ENCODE measurements at places on chromosomes 16 and 17.

GRCh38 chr16:86485746-86486145 is 24.6 kb upstream of the FOXF1 start:
- DNase-seq: no peak

- DNase-seq: no peak
Measured at GRCh38 chr17:9479964-9480363, 95.7 kb downstream of the STX8 start.

GRCh38 chr17:55726440-55726839 is 3.8 kb upstream of the TMEM100 start:
- no peak for DNase-seq

- no peak for DNase-seq
Measured at GRCh38 chr17:60006160-60006559, 41.6 kb upstream of the RNFT1 start.

- peak; percentile 80 for DNase-seq
Measured at GRCh38 chr16:67246756-67247191, 507 bp downstream of the FHOD1 start.

GRCh38 chr16:14454391-14454790 is 175.7 kb downstream of the PARN start:
- no peak for DNase-seq

- DNase-seq: no peak
Measured at GRCh38 chr17:27486741-27487140, 30.5 kb downstream of the KSR1 start.

GRCh38 chr16:4692460-4693295 is 684 bp upstream of the NUDT16L1 start:
- no peak for DNase-seq

- no peak for DNase-seq
Measured at GRCh38 chr17:6072157-6072556, 2.0 kb downstream of the WSCD1 start.

GRCh38 chr16:11735787-11736186 is 6.9 kb downstream of the TXNDC11 start:
- DNase-seq: no peak

DNA sequence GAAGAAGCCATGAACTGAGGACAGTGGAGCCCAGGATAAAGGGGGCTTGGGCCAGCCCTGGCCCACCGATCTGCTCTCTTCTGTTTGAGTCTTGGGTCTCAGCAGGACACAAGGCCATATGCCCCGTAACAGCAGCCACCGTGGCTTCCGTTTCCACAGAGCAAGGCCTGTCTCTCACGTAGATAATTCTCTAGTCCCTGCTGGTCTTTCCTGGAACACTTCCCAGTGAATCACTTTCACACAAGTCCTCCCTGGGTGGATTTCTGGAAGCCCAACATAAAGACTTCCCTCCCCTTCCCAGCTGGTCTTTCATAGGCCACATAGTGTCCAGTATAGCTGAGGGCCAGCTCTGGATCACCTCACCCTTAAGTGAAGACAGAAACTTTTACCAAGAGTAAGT is 19.9 kb upstream of the C16orf78 start:
- no peak for DNase-seq

DNA sequence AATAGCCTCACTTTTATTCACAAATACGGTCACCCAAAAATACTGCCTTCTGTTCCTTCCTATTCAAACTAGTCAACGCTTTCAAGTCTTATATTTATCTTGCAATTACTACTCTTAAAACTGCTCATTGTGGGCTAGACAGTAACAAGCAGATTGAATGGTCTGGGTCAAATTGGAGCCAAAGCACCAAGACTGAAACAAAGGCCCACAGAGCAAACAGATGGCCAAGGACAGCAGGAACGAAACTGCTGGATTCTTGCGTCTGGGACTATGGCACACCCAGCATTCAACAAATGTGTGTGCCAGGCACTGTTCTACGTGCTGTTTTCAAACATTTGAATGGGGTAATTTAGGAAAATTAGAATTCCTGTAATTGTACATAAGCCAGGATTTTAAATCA is 250.1 kb upstream of the PSMD7 start:
- DNase-seq: no peak

DNA sequence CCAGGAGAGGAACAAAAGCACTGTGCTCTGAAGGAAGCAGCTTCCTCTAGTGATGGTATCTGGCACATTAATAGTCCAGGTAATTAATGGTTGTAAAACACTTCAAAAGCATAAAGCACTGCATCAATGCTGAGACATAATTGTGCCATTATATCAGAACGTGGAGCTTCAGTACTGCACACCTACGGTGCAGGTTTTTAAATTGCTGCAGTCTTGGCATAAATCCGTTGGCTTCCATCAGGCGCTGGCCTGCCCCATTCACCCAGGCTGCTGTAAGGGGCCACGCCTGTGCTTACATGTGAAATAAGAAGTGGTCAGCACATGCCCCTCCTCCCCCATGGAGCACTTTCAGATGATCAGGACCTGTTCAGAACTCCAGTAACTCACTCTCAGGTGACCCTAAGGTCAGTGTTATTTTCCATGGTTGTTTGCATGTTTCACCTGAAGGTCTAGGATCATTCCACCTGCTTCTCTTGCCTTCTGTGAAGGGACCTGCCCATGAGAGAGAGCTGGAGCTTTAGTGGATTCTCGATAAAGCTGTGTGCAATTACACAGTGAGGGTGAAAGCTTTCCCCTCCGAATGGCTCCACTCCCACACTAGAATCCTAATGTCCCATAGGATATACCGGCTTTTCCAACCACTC is 345.3 kb downstream of the CA10 start:
- no peak for DNase-seq

DNA sequence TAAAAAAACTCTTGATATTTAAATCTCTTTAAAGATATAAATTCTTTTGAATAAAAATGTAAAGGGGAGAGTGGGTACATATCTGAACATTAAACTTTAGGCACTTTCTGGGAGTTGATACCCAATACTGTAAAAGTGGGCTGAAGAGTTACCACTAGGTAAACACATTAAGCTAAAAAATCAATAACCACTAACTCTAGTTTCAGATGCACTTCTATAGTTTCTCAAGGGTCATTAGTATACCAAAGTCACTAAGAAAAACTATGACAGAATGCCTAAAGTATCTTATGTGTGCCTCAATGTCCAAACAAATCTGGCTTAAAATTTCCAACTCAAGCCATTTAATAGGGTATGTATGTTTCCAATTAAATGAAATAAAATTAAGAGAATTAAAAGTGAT is 13.1 kb upstream of the CFDP1 start:
- DNase-seq: no peak

GRCh38 chr16:24348545-24349290 is 92.6 kb downstream of the CACNG3 start:
- no peak for DNase-seq

DNA sequence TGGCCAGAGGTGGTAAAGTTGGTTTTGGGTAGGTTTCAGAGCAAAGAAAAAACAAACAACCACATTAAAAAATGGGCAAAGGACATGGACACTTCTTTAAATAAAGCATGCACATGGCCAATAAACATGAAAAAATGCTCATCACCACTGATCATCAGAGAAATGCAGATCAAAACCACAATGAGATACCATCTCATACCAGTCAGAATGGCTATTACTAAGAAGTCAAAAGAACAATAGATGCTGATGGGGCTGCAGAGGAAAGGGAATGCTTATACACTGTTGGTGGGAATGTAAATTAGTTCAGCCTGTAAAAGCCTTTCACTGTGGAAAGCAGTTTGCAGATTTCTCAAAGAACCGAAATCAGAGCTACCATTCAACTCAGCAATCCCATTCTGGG is 598.4 kb upstream of the SOX9 start:
- no peak for DNase-seq

DNA sequence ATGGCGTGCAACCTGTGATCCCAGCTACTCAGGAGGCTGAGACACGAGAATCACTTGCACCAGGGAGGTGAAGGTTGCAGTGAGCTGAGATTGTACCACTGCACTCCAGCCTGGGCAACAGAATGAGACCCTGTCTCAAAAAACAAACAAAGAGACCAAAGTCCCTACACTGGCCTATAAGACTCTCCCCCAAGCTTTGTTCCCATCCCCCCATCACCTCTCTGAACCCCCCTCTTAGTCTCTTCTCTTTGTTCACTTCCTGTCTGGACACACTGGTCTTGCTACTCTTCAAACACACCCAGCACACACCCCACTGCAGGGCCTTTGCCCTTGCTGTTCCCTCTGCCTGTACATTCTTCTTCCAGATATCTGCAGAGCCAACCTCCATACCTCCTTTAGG is 7.8 kb upstream of the SCNN1B start:
- DNase-seq: no peak

- DNase-seq: no peak
Measured at GRCh38 chr17:266219-266618, 84.8 kb upstream of the DOC2B start.

GRCh38 chr16:56743840-56744239 is 13.9 kb downstream of the NUP93 start:
- DNase-seq: no peak

DNA sequence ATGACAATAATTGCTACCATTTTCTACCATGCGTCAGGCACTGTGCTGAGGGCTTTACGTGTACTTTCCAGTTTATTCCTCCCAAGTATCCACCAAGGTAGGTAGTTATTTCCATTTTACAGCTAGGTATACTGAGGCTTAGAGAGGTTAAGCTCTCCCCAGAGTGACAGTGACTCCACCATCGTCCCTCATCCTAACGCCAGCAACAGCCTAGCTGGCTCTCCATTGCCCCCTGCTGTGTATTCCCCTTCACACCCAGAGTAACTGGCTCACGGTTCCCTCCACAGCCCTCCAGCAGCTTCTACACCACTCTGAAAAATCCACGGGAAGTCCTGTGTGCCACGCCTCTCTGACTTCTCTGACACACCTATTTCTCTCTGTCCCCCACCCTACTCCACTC is 7.1 kb upstream of the ASGR1 start:
- no peak for DNase-seq

- no peak for DNase-seq
Measured at GRCh38 chr17:81983011-81983638, 5.7 kb downstream of the ASPSCR1 start.

- DNase-seq: no peak
Measured at GRCh38 chr16:71637398-71637797, 11.4 kb downstream of the MARVELD3 start.

DNA sequence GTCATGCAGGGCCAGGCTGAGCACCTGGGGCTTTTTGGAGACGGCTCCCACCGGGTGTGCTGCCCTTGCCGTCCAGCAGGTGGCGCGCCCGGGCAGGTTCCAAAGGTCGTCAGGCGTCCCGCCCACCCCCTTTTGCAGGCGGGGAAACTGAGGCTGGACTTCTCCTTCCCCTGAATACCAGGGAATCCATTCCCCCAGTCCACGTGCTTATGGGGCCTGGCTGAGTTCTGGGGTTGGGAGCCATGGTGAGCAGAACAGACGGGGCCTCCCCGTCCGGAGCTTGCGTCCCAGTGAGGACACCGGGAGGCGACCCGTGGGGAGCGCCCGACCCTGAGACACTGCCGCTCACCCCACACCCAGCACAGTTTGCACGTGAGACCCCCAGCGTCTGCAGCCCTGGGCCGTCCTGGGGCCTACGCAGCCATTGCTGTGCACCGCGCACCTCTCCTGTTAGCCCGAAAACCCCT is 51.8 kb upstream of the JPH3 start:
- no peak for DNase-seq

GRCh38 chr16:82937926-82938520 is 311.3 kb downstream of the CDH13 start:
- no peak for DNase-seq

GRCh38 chr16:27374804-27375425 is 27.1 kb upstream of the IL21R start:
- no peak for DNase-seq

DNA sequence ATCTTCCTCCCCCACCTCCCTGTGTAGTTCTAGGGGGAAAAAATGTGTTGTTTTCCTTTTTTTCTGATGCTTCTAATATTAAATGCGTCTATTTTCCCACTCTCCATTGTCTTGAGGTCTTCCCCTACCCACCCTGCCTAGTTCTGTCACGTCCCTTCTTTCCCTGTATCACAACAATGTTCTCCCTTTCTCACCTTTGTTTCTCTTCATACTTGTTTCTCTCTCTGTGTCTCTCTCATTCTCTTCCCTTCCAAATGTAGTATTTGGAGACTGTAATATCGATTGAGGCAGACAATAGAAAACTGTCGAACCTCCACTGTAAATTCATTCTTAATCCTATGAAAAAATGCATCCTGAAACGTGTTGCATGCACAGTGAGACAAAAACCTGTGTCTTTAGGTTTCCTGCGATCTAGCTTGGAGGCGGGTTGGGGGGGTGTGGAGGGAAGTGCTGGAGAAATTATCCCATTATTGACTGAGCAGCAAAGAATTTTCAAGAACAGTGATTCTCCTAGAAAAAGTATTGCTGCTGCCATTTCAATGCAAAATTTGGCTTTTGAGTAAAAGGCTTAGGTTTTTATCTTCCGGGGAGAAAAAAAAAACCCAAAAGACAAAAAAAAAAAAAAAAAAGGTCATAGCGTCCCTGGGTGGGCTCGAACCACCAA is 1.3 kb upstream of the PSMB3 start:
- peak; percentile 69 for DNase-seq

- DNase-seq: no peak
Measured at GRCh38 chr16:11208916-11209665, 46.9 kb downstream of the SOCS1 start.

Measured in coronary artery (tissue), 2 donors.